Dorsolateral prefrontal cortex (tissue), 122 donors: ENCODE measurements at places on chromosomes 11 and 22.

DNA sequence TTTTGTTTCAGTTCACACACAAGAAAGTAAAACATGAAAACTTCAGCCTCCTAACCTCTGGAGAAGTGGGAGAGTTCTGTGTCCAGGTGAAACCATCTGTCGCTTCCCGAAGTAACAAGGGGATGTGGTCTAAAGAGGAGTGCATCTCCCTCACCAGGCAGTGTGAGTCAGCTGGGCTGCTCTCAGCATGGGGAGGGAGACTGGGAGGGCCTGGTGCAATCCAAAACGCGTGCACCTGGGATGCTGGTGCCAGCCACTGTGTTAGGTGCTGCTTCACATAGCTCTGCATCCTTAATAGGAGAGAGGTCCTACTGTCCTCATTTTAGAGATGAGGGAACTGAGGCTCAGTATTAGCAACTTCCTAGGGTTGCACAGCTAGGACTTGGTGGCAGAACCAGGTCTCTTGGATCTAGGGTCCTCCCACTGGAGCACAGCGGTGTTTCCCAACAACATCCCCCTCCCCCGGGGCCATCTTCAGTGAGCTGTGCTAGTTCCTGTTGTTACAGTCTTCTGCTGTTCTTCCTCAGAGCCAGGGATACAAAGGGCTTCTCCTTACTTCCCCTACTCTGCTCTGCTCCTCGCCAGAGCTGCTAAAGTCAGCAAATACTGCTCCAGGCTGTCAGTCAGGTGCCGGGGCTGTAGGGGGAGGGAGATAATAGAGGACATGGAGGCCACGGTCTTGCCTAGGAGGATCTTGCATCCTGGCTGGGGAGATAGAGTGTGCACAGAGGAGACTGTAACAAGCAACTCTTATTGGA, 8.0 kb downstream of the IL10RA start:
- no peak for DNase-seq

- DNase-seq, result no peak
Measured at GRCh38 chr11:84812471-84812969, 814.6 kb downstream of the DLG2 start.

DNA sequence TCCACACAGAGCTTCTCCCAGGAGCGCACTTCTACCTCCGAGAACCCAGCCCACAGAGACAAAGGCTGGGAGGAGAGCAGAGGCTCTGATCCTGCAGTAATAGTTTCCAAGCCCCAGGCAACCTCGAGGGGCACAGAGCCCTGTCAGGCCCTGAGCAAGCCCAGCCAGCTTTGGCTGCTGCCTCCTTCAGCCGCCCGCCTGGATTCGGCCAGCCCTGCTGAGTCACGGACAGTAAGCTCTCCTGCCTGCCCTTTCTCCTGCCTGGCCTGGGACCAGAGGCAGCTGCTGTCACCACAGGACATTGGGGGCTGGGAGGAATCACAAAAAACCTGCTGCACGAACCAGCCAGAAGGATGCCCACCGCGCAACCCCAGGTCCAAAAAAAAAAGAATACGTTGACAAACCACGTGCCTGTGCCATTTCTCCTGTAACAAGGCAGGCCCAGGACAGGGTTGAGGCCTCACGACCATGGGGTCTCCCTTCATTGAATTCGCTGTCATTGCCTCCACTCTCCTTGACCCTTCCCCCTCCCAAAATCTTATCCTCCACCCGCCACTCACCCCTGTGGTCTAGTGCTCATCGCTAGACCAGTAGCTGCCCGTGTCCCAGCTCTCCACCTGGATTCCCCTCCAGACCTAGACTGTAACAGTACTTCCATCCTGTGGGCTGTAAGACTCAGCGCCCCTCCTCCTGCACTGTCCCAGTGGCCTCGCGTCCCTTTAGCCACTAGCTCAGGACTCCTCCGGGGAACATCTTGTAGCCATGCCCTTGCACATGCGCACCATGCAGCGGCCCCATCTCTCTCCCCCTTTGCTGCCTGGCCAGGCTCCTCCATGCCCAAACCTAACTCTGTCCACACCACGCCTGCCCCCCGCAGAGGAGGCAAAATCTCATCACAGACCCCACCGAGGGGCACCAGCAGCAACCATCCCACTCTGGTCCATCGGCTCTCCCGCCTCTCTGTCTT, 7.4 kb upstream of the SLC22A12 start:
- no peak for DNase-seq

GRCh38 chr11:119964136-119965025, 173.5 kb downstream of the TRIM29 start:
- no peak for DNase-seq

- no peak for DNase-seq
Measured at GRCh38 chr22:30021881-30022619, 58.2 kb upstream of the HORMAD2 start.

- DNase-seq, result no peak
Measured at GRCh38 chr11:104813532-104813931, 84.7 kb downstream of the CASP12 start.

DNA sequence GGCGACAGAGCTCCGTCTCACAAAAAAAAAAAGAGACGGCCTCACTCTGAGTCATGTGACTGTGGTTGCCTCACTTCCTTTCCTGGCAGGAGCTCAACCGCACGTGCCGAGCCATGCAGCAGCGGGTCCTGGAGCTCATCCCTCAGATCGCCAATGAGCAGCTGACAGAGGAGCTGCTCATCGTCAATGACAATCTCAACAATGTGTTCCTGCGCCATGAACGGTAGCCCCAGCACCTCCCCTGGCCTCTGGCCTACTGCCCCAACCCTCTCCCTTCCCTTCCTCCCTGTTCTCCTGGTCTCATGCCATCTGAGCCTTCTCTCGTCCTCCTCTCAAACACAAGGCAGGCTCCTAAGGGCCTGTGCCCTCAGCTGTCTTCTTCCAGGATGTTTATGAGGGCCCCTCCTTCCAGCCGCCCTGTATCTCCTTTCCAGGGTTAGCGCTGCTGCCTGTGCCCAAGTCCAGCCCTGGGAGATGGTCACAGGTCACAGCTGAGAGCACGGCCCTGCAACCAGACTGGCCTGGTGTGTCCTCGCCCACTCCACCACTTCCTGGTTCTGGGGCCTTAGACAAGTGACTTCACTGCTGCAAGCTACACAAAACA, 30.7 kb downstream of the TOM1 start:
- no peak for DNase-seq

DNA sequence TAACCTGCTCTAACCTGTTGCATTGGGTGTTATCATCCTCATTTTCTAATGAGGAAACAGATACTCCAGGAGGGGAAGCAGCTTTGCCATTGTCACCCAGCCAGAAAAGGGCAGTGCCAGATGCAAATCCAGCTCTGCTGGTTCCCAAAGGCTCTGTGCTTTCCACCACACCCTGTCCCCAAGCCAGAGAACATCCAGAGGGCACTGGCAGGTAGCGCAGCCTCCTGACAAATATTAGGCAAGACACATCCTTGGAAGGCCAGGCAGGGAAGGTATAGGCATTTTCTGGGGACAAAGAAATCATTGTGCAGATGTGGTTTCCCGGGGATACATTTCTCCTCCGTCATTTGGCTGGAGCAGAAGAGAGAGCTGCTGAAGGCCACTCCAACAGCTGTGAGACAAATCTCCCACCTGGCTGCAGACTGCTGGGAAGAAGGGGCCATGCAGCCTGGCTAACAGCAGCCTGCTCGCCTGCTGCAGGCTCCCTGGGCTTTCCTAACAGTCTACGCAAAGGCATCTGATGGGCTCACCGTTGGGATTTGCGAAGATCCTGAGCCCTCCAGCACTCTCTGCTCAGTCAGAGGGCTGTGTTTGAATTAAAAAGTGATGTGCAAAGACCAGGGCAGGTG, 93.9 kb upstream of the PITPNB start:
- no peak for DNase-seq

- no peak for DNase-seq
Measured at GRCh38 chr11:126636911-126637794, 281.7 kb downstream of the ST3GAL4 start.

GRCh38 chr11:134258577-134258976, 5.2 kb downstream of the ACAD8 start:
- DNase-seq, result no peak

- DNase-seq, result no peak
Measured at GRCh38 chr22:46108564-46109473, 41.5 kb upstream of the PPARA start.
